ENCODE measurements at places on chromosomes 11 and 22.

GRCh38 chr11:69791276-69792180 is 16.4 kb upstream of the FGF4 start:
- DNase-seq: no peak

GRCh38 chr11:47257177-47257516 is 649 bp upstream of the NR1H3 start:
- no peak for DNase-seq

GRCh38 chr22:20531404-20532201 is 24.2 kb downstream of the MED15 start:
- no peak for DNase-seq

GRCh38 chr11:118202599-118203422 is 22.0 kb downstream of the JAML start:
- DNase-seq: peak; percentile 47

DNA sequence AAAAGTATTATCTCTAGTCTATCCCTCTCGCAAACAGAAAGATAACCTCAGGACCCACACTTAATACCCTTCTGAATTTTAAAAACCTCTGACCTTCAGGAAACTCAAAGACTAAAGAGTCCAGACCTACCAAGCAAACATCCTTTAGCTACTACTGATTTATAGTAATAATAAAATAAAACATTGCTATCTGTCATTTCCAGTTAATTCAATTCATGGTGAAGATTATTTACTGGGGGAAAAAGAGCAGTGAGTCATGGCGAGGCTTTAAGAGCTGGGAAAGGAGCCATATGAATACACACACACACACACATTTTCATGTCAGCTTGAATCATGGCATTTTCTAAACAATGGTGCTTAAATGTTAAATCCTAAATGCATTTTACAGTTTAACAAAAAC is 87.1 kb downstream of the FAM76B start:
- DNase-seq: no peak

GRCh38 chr11:126874276-126874675 is 126.3 kb downstream of the KIRREL3 start:
- DNase-seq: no peak

- DNase-seq: no peak
Measured at GRCh38 chr11:88779577-88779976, 286.2 kb downstream of the GRM5 start.

GRCh38 chr11:1112351-1113191 is 37.9 kb downstream of the MUC2 start:
- no peak for DNase-seq
